Astrocyte of the spinal cord (primary cell): ENCODE measurements at places on chromosomes 4 and X.

- no peak for DNase-seq
Observed at GRCh38 chrX:150160656-150161055, 202.5 kb upstream of the MAMLD1 start.

DNA sequence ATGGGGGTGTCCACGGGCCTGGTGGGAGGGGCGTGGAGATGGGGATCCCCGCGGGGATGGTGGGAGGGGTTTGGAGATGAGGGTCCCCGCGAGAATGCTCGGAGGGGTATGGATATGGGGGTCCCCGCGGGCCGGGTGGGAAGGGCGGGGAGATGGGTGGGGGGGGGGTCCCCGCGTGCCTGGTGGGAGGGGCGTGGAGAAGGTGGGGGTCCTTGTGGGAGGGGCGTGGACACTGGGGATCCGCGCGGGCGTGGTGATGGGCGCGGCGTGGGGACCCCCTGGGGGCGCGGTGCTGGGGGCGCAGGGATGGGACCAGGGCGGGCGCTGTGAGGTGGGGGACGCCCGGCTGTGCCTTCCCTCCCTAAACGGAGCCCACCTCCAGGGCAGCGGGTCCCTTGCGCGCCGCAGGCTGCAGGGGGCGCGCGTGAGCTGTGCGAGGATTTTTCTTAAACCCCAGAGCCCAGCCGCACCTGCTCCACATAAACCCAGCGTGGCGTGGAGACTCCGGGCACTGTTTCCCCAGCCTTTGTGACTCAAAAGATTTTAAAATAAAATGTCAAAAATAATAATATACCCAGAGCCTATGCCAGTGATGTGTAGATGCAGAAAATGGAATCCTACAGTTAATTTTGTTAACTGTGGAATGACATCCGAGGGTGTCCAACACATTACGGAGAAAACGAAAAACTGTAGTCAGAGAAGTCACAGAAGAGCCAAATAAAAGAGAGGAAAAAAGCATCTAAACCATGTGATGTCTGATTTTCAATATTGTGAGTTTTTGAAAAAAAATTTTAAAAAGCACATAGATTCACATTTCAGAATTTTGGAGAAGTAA, 1.5 kb upstream of the ASMTL start:
- DNase-seq: peak; percentile 79

GRCh38 chr4:100379583-100380105, 138.2 kb downstream of the EMCN start:
- DNase-seq: no peak

DNA sequence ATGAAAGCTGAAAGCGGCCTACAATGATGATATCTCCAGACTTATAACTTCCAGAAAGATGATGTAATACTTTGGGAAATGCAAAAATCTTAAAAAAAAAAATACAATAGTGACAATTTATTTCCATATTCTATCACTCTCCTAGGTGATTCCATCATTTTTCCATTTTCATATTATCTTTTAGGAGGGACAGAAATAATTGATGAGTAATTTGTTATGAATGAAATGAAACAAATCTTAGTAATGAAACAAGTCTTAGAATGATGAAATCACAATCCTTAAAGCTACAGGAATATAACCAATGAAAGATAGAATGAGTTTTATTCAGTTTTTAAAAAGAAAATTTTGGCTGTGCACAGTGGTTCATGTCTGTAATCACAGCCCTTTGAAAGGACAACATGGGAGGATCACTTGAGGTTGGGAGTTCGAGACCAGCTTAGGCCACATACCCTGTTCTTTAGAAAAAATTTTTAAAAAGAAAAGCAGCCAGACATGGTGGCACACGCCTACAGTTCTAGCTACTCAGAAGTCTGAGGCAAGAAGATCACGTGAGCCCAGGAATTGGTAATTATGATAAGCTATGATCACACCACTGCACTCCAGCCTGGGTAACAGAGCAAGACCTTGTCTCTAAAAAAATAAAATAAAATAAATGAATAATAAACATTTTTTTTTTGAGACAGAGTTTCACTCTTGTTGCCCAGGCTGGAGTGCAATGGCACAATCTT, 21.7 kb downstream of the CLOCK start:
- peak; percentile 38 for DNase-seq

DNA sequence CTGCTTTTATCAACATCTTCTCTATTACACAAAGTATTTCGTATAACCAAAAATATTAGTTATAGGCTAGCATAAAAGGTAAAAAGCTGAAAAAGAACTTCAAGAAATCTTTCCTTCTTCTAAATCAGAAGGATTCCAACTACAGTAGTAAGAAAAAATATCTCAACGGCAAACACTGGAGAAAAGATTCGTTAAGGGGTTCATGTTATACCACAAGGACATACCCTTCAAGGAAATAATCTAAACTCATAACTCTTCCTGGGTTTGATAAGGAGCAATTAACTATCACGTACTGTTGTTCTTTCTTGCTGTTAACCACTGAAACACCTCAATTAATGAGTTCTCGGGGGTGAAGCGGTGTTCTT, 1.5 kb downstream of the SMIM14 start:
- DNase-seq: no peak

- peak; percentile 47 for DNase-seq
Observed at GRCh38 chrX:51420610-51421009, 75.8 kb downstream of the NUDT11 start.

GRCh38 chr4:100366213-100366612, 151.6 kb downstream of the EMCN start:
- DNase-seq: peak; percentile 38

- no peak for DNase-seq
Observed at GRCh38 chrX:143648705-143649104, 12.8 kb upstream of the SLITRK4 start.

DNA sequence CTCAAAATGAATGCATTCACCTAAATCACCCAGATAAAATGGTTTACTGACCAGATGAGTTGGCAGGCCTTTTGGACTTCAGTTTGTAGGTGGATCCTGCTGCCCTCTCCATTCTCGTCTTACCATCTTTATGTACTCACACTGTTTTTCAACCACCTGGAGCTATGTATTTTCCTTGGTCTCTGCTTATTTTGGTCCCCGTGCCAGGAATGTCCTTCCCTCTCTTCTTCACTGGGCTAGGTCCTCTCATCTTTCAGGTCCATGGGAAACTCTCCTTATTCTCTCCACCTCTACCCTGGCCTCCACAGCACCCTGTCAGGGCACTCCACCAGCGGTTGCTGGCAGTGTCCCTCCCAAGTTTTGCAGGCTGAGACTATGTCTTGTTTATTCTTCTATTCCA, 2.6 kb downstream of the GPRIN3 start:
- no peak for DNase-seq
